ENCODE measurements at places on chromosomes 11 and 22.

- DNase-seq = no peak
Observed at GRCh38 chr11:72132646-72133045, 2.9 kb upstream of the FOLR3 start.

DNA sequence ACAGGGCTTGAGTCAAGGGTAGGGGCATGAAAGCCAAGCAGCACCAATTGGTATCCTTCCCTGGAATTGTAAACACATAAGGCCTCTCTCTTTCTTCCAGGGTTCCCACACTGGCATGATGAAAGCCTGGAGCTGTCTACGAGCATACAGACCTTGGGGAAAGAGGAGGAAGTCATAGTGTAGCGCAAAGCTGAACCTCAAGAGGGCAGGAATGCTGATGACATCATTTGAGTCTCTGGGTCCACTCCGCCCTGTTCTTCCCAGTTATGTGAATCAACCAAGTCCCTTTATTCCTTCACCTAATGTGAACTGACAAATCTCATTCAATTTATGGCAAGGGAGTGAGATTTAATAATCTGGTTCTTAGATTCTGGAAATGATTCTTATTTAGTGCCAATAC is 266.4 kb upstream of the NCAM1 start:
- DNase-seq = no peak

- no peak for DNase-seq
Observed at GRCh38 chr22:23242473-23243001, 62.2 kb downstream of the BCR start.

DNA sequence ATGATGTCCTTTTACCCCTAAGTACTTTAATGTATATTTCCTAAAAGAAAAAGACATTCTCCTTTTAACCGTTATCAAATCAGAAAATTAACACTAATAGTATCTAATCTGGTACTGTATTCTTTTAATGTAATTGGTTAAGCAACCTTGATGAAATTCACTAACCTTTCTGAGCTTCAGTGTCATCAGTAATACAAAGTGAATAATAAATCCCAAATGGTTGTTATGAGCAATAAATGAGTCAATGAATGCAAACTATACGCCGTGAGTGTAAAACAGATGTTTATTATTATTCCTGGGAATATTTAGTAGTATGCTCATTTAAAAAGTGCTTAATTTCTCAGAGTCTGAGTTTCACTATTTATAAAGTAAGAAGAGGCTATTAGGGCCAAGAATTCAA is 21.5 kb downstream of the UEVLD start:
- no peak for DNase-seq

Measured in CD4-positive, alpha-beta T cell treated with Interleukin-15 for 4 hours (primary cell).